ENCODE measurements at places on chromosomes 5 and 9.
A peak's percentile ranks its signal among the peaks of the same experiment; 100 is the strongest.

DNA sequence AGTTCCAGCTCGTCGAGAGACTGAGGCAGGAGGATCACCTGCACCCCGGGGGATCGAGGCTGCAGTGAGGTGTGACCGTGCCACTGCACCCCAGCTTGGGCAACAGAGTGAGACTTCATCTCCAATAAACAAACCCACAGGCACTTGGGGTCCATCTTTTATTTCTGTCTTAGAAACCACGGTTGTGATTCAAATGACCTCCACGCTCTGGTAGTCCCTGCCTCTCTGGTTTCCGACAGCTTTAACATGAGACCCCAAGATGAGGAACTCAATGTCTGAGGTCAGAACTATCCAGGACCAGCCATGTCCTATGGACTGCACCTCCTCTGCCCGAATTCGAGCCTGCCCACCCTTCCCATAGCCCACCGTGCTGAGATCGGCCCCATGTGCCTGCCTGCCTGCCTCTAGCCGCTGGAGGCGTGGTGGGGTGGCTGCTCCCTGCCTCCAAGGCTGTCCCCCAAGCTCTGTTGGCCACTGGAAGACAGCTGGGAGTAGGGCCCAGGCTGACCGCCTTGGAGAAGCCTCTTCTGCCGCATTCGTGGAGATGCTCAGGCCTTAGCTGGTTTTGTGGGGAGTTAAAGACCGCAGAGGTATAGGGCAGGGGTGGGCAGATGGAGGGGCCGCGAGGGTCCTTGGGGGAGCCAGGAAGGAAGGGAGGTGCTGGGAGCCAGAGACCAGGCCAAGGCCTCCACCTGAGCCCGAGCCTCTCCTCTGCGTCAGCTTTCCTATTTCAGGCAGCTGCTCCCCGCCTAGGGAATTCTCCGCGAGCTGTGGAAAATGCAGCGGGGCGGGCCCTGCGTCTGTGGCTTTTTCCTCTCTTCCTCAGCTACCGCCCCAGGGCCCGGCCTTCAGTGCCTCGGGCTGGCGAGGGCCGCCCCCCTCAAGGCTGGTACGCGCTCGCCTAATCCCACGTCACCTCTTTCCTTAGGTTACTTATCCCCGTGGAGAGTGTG is 6.9 kb upstream of the WDR5 start:
- H3K4me3 ChIP-seq: no peak overlapping the region
- no peak overlapping the region for H3K27ac ChIP-seq
- H3K27me3 ChIP-seq: no peaks in the 10 kb centered on the region
- DNase-seq: no peak
- H3K4me1 ChIP-seq: peaks cover 3% of the 10 kb centered on the region

GRCh38 chr5:156314416-156314815 is 12.5 kb upstream of the SGCD start:
- H3K4me1 ChIP-seq: no peaks in the 10 kb centered on the region
- H3K36me3 ChIP-seq: no peaks in the 10 kb centered on the region
- DNase-seq: no peak
- H3K27me3 ChIP-seq: peaks cover 4% of the 10 kb centered on the region

GRCh38 chr5:148535190-148535589 is 119.1 kb downstream of the HTR4 start:
- H3K27ac ChIP-seq: no peak overlapping the region
- peaks cover 22% of the 10 kb centered on the region for H3K27me3 ChIP-seq
- DNase-seq: no peak
- no peak overlapping the region for H3K4me3 ChIP-seq

DNA sequence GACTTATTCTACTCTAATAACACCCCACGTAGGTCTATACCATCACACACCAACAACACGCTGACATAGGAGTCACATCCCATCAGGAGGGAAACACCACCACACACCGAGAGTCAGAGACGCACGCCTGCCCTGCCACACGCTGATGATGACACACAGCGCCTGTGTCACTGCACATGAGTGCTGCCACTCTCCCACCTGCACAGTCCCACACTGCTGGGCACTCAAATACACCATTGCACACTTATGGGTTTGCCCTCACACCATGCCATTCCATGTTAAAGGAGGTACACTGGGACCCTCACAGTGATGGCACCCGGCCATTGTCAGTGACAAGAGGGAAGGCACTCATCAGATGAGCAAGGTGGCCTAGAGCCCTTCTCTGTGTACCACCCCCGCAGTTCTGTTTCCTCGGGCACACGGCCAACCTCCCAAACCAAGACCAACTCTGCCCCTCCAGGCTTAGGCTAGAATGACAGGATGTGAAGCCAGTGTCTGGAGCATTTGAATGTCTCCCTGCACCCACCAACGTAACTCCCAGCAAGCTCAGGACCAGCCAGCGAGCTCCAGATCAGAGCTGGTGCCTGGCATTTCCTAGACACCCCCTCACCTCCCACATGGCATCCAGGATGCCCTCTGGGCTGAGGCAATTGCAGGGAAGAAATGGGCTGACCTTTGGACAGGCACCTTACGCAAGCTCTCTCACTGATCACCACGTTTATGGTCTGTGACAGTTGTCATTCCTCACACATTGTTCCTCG is 3.6 kb upstream of the CPLX2 start:
- no peak overlapping the region for H3K4me3 ChIP-seq
- peaks cover 2% of the 10 kb centered on the region for H3K4me1 ChIP-seq
- H3K27me3 ChIP-seq: peaks cover 27% of the 10 kb centered on the region
- no peaks in the 10 kb centered on the region for H3K36me3 ChIP-seq

GRCh38 chr5:102792705-102793104 is 37.6 kb downstream of the PAM start:
- H3K36me3 ChIP-seq: peaks cover 2% of the 10 kb centered on the region
- no peak for DNase-seq
- H3K4me3 ChIP-seq: no peak overlapping the region
- H3K27ac ChIP-seq: no peak overlapping the region
- H3K4me1 ChIP-seq: peaks cover 22% of the 10 kb centered on the region

DNA sequence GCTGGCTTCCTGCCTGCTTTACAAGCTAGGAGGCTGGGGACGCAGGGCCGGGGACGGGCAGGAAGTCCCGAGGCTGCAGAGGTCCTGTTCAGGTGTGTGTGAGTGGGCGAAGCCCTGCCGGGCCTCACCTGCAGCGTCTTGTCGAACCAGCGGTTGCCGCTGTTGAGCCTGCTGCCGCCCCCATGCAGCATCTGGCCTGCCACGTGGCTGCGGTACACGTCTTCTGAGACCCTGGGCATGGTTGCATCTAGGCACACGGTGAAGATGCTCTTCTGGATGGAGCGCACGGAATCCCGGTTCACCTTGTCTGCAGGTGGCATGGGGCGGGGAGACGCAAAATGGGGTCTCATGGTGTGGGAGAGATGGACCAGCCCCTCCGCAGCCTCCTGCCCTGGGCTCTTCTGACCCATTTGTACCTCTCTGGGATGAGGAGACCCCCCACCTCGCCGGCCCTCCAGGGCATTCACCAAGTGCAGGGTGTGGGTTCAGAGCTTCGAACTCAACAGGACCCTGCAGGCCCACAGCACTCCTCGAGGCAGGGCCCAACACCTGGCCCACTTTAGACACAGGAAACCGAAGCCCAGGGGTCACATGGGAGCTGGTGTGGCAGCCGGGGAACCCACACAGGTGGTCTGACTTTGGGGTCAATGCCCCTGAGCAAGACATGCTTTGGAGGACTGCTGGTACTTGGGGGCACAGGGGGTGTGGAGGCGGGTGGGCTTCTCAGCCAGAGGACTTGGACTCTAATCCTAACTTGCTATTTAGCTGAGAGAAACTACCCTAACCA is 10.0 kb downstream of the CRAT start:
- H3K27ac ChIP-seq: no peak overlapping the region
- H3K36me3 ChIP-seq: no peaks in the 10 kb centered on the region
- H3K4me1 ChIP-seq: no peaks in the 10 kb centered on the region
- H3K27me3 ChIP-seq: no peaks in the 10 kb centered on the region
- no peak overlapping the region for H3K4me3 ChIP-seq

GRCh38 chr9:107090218-107090617 is 192.9 kb upstream of the RAD23B start:
- H3K4me3 ChIP-seq: no peak overlapping the region
- peaks cover 29% of the 10 kb centered on the region for H3K27me3 ChIP-seq
- no peaks in the 10 kb centered on the region for H3K4me1 ChIP-seq
- H3K36me3 ChIP-seq: no peaks in the 10 kb centered on the region
- no peak overlapping the region for H3K27ac ChIP-seq
- no peak for DNase-seq

DNA sequence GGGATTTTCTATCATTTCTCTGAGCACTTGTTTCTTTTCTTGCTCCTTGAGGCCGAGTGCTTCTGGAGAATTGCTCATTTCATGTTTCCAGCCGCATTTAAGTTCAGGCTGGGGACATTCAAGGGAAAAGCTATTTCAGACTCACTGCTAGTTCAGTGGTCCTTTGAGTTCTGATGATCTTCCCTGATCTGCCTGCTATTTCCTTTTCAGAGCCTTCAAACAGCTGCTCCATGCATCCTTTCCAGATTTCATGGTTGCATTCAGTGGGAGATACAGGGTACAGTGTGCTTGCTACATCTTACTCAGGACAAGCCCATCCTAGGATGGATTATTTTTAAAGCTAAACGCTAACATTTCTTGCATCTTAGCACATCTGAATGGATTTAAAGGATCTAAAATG is 14.7 kb downstream of the NDUFS4 start:
- H3K27me3 ChIP-seq: no peaks in the 10 kb centered on the region
- H3K36me3 ChIP-seq: peaks cover 27% of the 10 kb centered on the region
- peaks cover 44% of the 10 kb centered on the region for H3K4me1 ChIP-seq

- H3K27me3 ChIP-seq: no peaks in the 10 kb centered on the region
- no peaks in the 10 kb centered on the region for H3K36me3 ChIP-seq
These were observed 410.1 kb downstream of the CDH18 start for GRCh38 chr5:19577882-19578281.

GRCh38 chr5:158614951-158615350 is 484.8 kb downstream of the EBF1 start:
- peaks cover 5% of the 10 kb centered on the region for H3K27me3 ChIP-seq
- no peaks in the 10 kb centered on the region for H3K36me3 ChIP-seq
- H3K27ac ChIP-seq: no peak overlapping the region
- DNase-seq: no peak
- no peak overlapping the region for H3K4me3 ChIP-seq
- H3K4me1 ChIP-seq: no peaks in the 10 kb centered on the region

DNA sequence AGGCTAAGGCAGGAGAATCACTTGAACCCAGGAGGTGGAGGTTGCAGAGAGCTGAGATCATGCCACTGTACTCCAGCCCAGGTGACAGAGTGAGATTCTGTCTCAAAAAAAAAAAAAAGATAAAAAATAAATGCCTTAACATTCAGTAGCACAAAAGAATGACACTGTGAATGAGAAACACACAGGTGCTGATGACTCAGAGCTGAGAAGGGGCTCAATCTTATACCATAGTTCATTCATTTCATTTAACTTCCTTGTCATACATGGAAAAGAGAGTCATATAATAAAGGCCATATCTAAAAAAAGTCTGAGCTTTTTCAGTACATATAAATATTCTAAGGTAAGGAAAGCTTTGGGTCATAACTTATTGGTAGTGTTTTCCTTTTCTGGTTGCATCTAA is 40.6 kb downstream of the WWC1 start:
- H3K4me1 ChIP-seq: no peaks in the 10 kb centered on the region
- H3K27ac ChIP-seq: no peak overlapping the region
- peaks cover 32% of the 10 kb centered on the region for H3K27me3 ChIP-seq
- no peaks in the 10 kb centered on the region for H3K36me3 ChIP-seq
- DNase-seq: no peak
- no peak overlapping the region for H3K4me3 ChIP-seq

- no peak overlapping the region for H3K4me3 ChIP-seq
- H3K27me3 ChIP-seq: no peaks in the 10 kb centered on the region
- no peaks in the 10 kb centered on the region for H3K36me3 ChIP-seq
- H3K27ac ChIP-seq: no peak overlapping the region
These were observed 15.6 kb downstream of the SPARC start for GRCh38 chr5:151670953-151671636.

DNA sequence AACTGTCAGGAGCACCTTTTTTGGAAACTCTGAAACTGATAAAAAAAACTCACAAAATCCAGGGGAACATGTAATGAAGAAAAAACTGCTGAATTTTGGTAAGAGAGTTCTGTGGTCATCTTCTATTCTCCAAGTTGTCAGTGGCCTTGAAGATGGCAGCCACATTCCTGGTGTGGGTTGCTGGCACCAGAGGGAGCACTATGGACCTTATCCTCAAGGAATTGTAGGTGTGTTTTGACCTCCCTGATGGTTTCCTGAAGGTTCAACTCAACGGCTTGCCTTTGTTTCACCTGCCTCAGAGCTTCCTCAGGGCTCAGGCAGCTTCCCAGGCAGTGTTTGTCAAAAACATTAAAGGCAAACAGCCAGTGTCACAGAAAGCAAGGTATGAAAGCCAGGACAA is 2.2 kb upstream of the SLC38A9 start:
- peaks cover 7% of the 10 kb centered on the region for H3K4me1 ChIP-seq
- H3K36me3 ChIP-seq: no peaks in the 10 kb centered on the region
- H3K27ac ChIP-seq: no peak overlapping the region
- no peak overlapping the region for H3K4me3 ChIP-seq
- H3K27me3 ChIP-seq: no peaks in the 10 kb centered on the region
- DNase-seq: no peak

GRCh38 chr9:127004946-127005769 is 90.6 kb downstream of the RALGPS1 start:
- H3K4me1 ChIP-seq: peaks cover 21% of the 10 kb centered on the region
- H3K4me3 ChIP-seq: no peak overlapping the region
- H3K27me3 ChIP-seq: peaks cover 56% of the 10 kb centered on the region
- H3K36me3 ChIP-seq: no peaks in the 10 kb centered on the region
- peak; percentile 70 for DNase-seq

- H3K27me3 ChIP-seq: no peaks in the 10 kb centered on the region
- peaks cover 6% of the 10 kb centered on the region for H3K4me1 ChIP-seq
- no peak overlapping the region for H3K27ac ChIP-seq
- no peak overlapping the region for H3K4me3 ChIP-seq
- DNase-seq: no peak
- H3K36me3 ChIP-seq: no peaks in the 10 kb centered on the region
These were observed 529.1 kb upstream of the CLINT1 start for GRCh38 chr5:158388021-158388420.

DNA sequence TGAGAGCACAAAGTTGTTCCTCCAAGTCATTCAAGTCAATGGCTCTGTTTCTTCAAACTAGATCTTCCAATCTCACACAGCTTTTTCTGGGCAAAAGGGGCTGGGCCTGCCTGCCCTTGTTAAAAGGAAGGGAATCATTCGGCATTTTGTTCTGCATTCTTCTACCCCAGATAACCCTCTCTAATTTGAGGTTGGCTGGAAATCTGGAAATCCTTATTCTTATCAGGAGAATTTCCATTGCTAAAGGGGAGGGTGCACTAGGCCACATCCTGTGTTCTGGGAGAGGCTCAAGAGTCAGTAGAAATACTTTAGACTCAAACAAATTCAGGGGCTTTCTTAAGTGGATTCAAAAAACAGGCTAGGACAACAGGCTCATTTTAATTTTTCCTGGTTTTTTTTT is 384.7 kb upstream of the ZNF462 start:
- H3K36me3 ChIP-seq: no peaks in the 10 kb centered on the region
- H3K4me1 ChIP-seq: no peaks in the 10 kb centered on the region
- H3K27me3 ChIP-seq: no peaks in the 10 kb centered on the region
- no peak overlapping the region for H3K4me3 ChIP-seq
